ENCODE measurements at places on chromosomes 2 and 18.

DNA sequence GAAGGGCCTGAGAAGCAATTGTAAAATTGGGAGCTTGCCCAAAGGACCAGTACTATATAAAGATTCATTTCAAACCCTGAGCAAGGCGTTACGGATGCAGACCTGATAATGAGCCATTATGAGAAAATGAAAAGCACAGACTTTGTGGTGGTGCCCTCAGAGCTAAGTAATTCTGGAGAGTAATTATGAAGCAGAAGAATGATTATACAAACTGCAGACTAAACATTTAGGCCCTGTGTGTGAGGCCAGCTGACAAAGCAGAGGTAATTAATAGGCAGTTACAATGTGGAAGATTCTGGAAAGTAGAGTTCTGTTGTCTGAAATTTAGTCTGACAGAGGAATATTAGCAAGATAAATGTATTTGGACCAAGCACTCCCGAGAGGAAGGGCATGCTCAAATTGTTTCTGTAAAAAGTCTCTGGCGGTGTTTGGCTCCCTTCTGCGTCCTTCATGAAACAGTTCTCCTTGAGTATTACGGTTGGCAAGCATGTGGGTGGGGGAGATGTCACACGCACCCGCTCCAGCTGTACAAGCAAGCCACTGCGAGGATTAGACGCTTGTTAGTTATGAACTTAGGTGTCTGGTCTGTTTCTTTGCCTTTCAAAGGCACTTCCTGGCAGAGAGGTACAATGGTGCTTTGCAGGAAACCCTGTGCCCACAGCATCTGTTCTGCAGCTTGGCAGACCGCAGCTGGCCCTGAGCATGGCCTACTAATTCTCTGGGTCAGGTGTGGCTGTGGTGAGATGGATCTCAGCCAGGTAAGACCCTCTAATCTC is 45.5 kb downstream of the CDC42EP3 start:
- peak; percentile 25 for ATAC-seq

GRCh38 chr18:79916546-79917168 is 34.8 kb downstream of the SLC66A2 start:
- no peak for ATAC-seq

DNA sequence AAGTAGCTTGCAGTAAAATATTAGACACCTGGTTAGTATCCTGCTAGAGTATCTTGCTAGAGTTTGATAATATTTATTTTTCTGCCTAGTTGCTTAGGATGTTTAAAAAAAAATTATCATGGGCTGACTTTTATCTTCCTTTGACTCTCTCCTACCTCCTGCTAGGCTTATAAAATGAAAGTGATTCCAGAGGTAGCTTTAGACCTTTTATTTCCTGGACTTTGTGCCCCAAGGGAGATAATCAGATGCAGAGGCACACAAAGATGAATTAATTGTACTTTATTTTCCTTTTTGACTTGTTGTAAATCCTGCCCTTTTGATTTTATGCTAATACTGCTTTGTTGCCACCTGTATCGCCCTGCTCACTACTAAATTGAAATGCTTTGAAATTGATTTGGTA is 130.7 kb downstream of the WDSUB1 start:
- ATAC-seq = no peak

- ATAC-seq = no peak
These were observed 119.8 kb upstream of the SMAD7 start for GRCh38 chr18:49070552-49070951.

- ATAC-seq = no peak
These were observed 91.4 kb downstream of the OSBPL1A start for GRCh38 chr18:24306201-24306600.

- ATAC-seq = no peak
These were observed 800.4 kb upstream of the ID2 start for GRCh38 chr2:7881466-7881865.

DNA sequence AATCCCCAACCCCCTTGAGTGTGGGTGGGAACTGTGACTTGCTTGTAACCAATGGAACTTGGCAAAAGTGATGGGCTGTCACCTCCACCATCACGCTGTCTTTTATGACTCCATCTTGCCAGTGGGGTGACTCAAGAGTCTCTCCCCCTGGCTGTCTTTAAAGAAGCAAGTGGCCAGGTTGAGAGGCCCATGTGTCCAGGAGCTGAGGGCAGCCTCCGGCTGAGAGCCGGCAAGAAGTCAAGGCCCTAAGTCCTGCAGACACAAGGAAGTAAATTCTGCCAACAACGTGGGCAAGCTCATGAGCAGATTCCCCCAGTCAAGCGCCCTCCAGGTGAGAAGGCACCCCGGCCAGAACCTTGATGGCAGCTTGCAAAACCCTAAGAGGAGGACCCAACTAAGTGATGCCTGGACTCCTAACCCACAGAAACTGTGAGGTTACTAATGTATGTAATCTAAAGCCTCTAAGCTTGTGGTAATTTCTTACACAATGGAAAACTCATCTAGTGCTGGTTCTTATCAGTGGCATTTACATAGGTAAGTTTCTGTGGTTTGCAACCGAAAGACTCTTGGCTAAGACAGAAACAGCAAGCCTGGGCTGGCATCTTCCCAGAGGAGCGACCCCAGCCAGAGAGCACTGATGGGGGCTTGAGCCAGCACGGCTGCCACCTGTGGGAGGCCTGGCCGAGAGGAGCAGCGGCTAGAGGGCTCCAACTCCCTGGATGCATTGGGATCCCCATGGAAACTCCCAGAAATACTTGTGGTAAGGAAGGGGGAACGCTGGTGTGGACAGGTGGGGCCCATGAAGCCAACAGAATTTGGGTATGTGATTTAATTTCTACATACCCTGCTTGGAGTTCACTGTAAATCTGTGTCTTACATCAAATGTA is 49.3 kb downstream of the CIB4 start:
- no peak for ATAC-seq

DNA sequence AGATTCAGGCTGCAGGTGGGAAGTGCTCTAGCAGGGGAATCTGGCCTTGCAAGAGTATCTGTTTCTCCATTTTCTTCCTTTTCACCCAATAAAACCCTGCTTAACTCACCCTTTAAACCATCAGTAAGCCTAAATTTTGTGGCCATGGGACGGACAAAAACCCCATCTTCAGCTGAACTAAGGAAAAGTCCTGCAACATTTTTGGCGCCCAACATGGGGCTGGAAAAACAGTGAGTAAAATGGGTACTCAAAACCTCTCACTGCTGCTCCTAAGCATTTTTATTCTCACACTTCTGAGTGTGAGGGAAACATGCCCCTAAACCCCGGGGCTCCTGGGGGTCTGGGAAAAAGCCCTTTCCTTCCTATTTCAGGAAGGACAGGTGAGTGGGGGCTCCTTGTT is 414.3 kb downstream of the ZNF804A start:
- ATAC-seq = no peak

GRCh38 chr2:84924173-84925106 is 19.0 kb downstream of the TMSB10 start:
- peak; percentile 48 for ATAC-seq

- no peak for ATAC-seq
These were observed 14.4 kb upstream of the PTMA start for GRCh38 chr2:231693956-231694355.

DNA sequence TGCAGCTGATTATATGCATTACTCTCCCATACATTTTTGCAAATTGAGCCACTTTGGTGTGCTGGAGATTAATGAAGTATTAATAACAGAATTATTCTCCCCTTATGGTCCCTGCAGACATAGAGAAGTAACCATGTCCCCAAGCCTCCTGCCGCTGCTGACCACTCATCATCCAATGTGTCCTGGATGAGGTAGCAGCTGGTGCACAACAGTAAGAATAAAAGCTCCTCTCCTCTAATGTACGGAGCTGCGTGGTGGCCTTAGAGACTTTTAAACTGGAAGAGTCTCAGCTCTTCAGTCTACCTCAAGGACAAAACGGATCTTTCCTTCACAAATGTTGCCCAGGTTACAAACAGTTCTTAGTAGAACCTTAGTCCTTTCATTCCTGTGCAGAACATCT is 37.7 kb downstream of the TPO start:
- ATAC-seq = no peak

DNA sequence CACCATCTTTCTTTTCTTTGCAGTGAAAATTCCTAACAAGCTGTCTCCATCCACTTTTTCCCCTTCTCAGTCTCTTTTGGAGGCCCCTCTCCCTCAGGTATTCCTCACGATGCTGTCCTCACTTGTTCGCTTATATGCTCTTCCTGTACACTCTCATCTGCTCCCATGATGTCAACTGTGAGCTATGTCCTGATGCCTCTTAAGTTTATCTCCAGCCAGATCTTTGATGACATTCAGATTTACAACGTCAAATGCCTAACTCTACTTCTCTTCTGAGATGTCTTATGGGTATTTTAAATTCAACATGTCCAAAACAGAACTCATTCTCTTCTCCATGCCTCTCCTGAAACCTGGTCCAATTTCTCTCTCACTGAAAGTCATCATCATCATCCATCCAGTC is 55.1 kb upstream of the SERTAD2 start:
- no peak for ATAC-seq

- ATAC-seq = no peak
These were observed 34.9 kb downstream of the EFR3B start for GRCh38 chr2:25076749-25077148.

- ATAC-seq = no peak
These were observed 40.8 kb upstream of the TMEM177 start for GRCh38 chr2:119638246-119638645.

DNA sequence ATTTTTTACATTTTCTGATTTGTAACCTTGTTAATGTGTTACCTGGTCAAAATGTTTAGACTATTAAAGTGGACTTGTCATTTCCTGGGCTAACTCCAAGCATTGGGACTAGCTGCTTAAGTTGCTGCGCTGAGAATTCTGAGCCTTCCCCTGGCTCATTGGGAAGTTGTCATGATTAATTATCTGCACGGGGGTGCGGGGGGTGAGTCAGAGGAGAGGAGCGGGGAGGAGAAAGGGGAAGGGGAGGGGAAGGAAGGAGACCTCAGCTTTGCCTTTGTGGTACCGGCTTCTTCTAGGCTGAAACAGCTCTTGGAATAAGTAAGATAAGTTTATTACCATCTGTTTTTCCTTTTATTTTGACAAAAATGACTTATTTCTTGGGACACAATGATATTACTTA is 52.9 kb upstream of the APCDD1 start:
- ATAC-seq = no peak

DNA sequence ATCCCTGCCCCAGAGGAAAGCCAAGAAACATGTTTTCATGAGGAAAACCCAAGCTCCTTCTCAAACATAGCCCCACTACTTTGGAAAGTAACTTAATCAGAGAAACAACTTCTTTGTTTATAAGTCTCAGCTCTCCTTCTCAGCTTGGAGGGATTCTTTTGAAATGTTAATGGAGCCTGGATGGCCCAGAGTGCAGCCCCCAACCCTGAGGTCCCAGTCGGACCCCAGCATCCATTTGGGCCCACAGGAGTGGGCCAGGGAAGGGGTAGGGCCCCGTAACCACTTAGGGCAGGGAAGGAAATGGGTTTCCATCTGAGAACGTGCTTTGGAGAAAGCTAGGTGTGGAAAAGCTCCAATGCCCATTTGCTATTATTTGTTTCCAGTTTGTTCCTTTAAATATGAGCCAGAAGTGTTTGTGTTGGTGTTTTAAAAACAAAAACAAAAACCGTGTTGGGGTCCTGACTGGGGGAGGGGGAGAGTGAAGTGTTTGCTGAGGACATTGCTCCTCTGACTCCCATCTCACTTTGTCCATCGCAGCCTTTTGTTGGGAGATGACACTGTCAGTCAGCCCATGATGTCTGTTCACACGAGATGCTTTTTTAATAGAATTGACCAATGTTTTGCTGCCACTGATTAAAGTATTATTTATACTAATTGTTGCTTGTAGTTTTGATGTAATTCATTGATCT is 1.6 kb upstream of the HOXD3 start:
- ATAC-seq = no peak

- ATAC-seq = no peak
These were observed 3.7 kb downstream of the BCL2 start for GRCh38 chr18:63315876-63316275.

GRCh38 chr2:181673173-181673572 is 7.1 kb downstream of the NEUROD1 start:
- no peak for ATAC-seq

DNA sequence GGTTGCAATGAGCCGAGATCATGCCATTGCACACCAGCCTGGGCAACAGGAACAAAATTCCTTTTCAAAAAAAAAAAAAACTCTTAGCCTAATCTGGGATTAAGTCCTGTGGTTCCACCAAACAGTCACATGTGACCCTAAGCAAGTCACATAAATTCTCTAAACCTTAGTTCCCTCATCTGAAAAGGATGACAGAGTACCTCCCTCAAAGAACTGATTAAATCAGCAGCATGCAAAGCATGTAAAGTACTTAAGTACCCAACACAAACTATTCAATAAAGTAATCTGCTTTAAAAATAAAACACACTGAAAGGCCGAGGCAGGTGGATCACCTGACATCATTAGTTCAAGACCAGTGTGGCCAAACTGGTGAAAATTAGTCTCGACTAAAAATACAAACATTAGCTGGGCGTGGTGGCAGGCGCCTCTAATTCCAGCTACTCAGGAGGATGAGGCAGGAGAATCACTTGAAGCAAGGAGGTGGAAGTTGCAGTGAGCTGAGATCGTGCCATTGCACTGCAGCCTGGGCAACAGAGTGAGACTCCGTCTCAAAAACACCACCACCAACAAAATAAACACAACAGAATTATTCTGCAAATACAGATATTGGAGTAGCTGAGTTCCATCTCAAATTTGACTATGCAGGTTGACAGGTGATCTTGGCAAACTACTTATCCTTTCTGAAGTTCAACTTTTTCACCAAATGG is 7.0 kb downstream of the USP34 start:
- ATAC-seq = no peak

DNA sequence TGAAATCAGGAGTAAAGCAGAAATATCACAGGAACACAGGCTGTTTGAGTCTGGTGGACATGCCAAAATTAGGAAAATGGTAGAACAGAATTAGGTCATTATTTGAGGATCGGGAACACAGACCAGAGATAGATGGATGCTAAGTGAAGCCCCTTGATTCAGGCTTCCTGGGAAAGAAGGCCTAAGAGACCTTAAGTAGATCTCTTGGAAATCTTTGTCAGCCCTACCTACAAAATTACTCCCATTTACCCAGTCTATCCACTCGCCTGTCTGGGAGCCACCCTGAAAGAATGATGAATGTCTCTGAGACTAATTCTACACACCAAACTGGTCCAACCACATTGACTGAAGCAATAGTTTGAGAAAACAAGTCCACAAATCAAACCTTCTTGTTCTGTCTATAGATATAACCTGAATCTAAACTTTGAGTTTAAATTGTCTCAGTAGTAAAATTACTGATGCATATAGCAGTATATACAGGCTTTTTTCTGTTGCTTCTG is 36.6 kb upstream of the TANK start:
- ATAC-seq = peak; percentile 93

DNA sequence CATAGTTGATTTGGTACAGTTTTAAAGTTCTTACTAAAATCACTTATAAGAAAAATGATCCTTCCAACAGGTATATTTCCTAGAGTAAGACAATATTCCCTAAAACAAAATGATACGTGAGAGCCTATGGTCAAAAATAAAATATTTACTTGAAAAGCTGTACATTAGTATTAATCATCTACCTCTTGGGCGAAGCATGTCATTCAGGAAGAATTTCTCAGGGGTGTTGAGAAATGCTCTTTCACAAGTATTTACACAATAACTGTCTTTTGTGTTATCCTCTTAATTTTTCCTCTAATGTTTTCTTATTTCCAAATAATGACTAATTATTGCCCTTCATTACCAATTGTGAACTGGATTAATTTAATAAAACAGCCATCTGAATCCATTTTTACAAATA is 466.3 kb downstream of the SATB2 start:
- no peak for ATAC-seq
